GM23248 (cell line): ENCODE measurements at places on chromosomes 6 and 20. TPM values are rescaled to one million over a fixed set of nuclear protein-coding genes. Genes with fewer than 3 reads are reported as not detected.

Gene TFAP2A
- polyA plus RNA-seq: 7.2 and 8.4 TPM in 2 replicates

Gene LINC00237
- not detected in 2 replicates for polyA plus RNA-seq

Gene OLIG3
- not detected in 2 replicates for polyA plus RNA-seq

Gene OR2B2
- polyA plus RNA-seq: not detected in 2 replicates

Gene DEFB116
- polyA plus RNA-seq: not detected in 2 replicates

Gene C20orf141
- not detected in 2 replicates for polyA plus RNA-seq

Gene RIMS1
- polyA plus RNA-seq: 1.7 and 1.8 TPM in 2 replicates

Gene KCNG1
- 10.4 and 11.1 TPM in 2 replicates for polyA plus RNA-seq

Gene WASF1
- polyA plus RNA-seq: 24.6 and 25.1 TPM in 2 replicates

Gene STMND1
- polyA plus RNA-seq: not detected in 2 replicates

Gene HRH3
- not detected in 2 replicates for polyA plus RNA-seq

Gene BAK1
- 30.7 and 37.1 TPM in 2 replicates for polyA plus RNA-seq

Gene PCSK2
- not detected in 2 replicates for polyA plus RNA-seq

Gene PDYN
- polyA plus RNA-seq: not detected in 2 replicates

Gene C2
- polyA plus RNA-seq: 1.4 and 2.3 TPM in 2 replicates

Gene CRYBG1
- 1.9 and 2.1 TPM in 2 replicates for polyA plus RNA-seq
